Spinal cord (tissue), 10 donors: ENCODE measurements at places on chromosomes 6 and 20. TPM values are rescaled to one million over a fixed set of nuclear protein-coding genes. Genes with fewer than 3 reads are reported as not detected.

GRCh38 chr6:144471986-144472385 is 186.9 kb downstream of the UTRN start:
- DNase-seq = no peak
- no peak overlapping the region for H3K4me3 ChIP-seq
- no peak overlapping the region for H3K27ac ChIP-seq
- peaks cover 2% of the 10 kb centered on the region for H3K36me3 ChIP-seq
- H3K27me3 ChIP-seq = no peaks in the 10 kb centered on the region

DNA sequence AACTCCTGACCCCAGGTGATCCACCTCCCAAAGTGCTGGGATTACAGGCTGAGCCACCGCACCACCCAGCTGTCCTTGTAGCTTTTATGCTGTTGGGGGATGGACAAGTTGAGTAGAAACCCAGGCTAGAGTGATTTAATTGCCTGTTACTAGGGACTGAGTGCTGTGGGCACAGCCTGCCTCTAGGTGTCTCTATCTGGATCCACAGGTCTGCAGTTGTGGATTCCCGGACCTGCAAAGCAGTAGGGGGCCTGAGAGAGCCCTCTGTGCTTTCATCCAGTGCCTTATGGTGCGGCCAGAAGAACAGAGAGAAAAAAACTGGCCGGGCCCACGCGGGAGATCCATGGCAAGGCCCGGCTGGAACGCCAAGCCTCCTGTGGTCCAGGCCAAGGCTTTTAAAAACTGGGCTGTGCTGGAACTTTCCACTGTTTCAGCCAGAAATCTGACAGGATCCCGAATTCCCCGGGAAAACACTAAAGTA is 5.2 kb downstream of the SIRPA start:
- H3K27me3 ChIP-seq = peaks cover 4% of the 10 kb centered on the region
- H3K4me3 ChIP-seq = no peak overlapping the region
- peaks cover 56% of the 10 kb centered on the region for H3K4me1 ChIP-seq
- H3K36me3 ChIP-seq = peaks cover 15% of the 10 kb centered on the region
- DNase-seq = no peak
- H3K27ac ChIP-seq = no peak overlapping the region

GRCh38 chr6:52577778-52578463 is 1.1 kb upstream of the TRAM2 start:
- no peaks in the 10 kb centered on the region for H3K36me3 ChIP-seq
- peak overlapping the region; percentile 63 for H3K4me3 ChIP-seq
- DNase-seq = no peak
- peaks cover 25% of the 10 kb centered on the region for H3K4me1 ChIP-seq

GRCh38 chr6:150949526-150949925 is 84.0 kb downstream of the MTHFD1L start:
- no peak overlapping the region for H3K4me3 ChIP-seq
- no peaks in the 10 kb centered on the region for H3K4me1 ChIP-seq
- no peak overlapping the region for H3K27ac ChIP-seq
- peaks cover 31% of the 10 kb centered on the region for H3K36me3 ChIP-seq
- no peaks in the 10 kb centered on the region for H3K27me3 ChIP-seq
- DNase-seq = no peak

- H3K4me3 ChIP-seq = no peak overlapping the region
- no peak overlapping the region for H3K27ac ChIP-seq
- no peaks in the 10 kb centered on the region for H3K27me3 ChIP-seq
- peaks cover 3% of the 10 kb centered on the region for H3K4me1 ChIP-seq
Measured at GRCh38 chr20:62838128-62838891, 21.5 kb downstream of the COL9A3 start.

GRCh38 chr6:157461000-157461915 is 80.3 kb downstream of the ZDHHC14 start:
- no peak overlapping the region for H3K27ac ChIP-seq
- DNase-seq = no peak
- no peak overlapping the region for H3K4me3 ChIP-seq
- H3K4me1 ChIP-seq = peaks cover 43% of the 10 kb centered on the region
- no peaks in the 10 kb centered on the region for H3K36me3 ChIP-seq

Gene MAFB
- 7.9 TPM for total RNA-seq

Gene SYNGAP1
- total RNA-seq = 21.0 TPM
